ENCODE measurements at places on chromosomes 7 and 10.

DNA sequence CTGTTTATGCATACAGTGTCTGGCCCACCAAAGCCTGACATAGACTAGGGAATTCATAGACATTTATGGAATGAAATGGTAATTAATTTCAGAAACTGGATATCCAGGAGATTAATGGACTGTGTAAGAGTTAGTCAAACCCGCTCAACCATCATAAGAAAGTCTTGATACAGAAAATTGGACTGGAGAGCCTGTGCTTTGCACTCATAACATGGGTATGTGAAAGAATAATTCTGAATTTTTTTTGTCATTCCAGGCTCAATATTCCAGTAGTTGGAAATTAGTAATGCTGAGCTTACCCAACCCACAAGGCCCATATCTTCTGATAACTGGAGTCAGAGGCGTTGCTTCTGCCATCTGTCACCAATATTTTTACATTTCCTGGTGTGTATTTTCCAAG, 799.7 kb upstream of the IGFBP3 start:
- DNase-seq: no peak

DNA sequence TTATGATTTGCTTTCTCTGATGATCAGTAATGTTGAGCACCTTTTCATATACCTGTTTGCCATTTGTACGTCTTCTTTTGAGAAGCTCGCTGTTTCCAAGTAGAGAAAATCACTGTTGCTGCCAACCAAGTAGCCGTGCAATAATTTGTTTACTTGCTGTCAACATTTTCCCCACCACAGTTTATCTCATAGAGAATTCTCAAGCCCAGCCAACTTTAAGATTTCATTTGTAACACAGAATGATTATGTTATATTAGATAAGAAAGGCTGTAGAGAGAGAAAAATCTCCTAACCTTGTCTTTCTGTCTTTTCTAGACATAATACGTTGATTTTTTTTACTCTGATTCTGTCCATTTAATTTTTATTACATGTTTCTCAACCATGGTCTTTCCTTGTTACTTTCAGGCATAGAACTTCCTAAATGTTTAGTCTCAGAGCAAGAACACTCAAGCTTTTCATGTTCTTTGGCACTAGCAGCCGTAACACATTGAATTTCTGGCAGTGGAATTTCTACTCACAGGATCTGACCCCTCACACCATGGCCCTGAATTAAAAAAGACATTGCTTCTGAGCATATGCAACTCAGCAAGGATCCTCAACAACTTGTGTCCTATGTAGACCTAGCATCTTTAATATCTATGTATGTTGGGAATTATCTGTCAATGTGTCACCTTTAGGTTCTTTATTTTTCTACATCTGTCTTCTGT, 23.1 kb downstream of the RPA3 start:
- no peak for DNase-seq

- no peak for DNase-seq
These were observed 5.8 kb upstream of the CYP3A7 start for GRCh38 chr7:99740573-99741440.

- DNase-seq: no peak
These were observed 585.2 kb downstream of the PARD3 start for GRCh38 chr10:34229917-34230316.

GRCh38 chr7:31938650-31939049, 131.6 kb downstream of the PDE1C start:
- no peak for DNase-seq

DNA sequence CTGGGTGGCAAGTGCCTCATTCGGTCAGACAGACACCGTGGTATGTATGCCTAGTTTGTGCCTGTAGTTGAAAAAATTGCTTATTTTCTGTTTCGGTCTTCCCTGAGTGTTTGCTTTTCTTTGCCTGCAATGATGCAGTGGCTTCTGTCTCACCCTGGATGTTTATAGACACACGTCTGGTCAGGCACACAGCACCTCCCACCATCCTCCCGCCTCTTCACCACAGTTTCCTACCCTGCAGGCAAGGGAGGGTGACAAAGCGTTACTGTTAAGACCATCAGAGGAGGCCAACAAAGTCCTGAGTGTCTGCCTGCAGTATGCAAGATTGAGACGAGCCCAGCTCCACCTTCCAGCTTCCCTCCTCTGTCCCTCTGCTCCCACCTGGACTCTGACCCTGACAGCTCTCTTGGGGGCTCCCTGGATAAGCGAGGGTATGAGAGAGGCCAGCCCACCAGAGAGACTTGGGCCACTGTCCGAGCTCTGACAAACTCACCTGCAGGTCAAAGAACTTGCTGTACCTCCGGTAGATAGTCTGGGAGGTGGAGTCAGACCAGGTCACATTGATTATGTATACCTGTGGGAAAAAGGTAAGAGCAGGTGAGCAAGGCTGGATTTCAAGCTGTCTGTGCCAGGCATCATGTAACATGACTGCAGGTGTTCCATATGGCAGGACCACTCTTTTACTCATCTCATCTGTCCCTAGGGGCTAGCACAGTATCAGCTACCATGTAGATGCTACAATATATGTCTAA, 54.4 kb downstream of the SH3PXD2A start:
- peak; percentile 15 for DNase-seq
